Fibroblast of skin of abdomen (primary cell): ENCODE measurements at places on chromosomes 7 and 10.
A peak's percentile ranks its signal among the peaks of the same experiment; 100 is the strongest.

DNA sequence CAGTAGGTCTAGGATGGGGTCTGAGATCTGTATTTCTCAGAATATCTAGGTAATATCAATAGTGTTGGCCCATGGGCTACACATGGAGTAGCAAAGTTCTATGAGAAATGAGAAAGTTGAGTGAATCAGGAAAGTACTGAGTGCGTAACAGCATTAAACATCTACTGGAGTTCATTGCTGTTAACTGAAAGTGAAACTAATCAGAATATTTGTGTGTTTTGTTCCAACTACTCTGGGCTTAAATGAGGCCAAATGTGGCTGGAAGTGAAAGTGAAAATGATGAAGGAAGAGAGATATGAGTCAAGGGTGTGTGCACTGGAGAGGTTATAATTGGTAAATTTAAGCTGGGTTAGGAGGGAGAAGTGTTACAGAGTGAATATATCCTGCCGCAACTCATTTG is 46.5 kb downstream of the TMEM106B start:
- DNase-seq = peak; percentile 13

DNA sequence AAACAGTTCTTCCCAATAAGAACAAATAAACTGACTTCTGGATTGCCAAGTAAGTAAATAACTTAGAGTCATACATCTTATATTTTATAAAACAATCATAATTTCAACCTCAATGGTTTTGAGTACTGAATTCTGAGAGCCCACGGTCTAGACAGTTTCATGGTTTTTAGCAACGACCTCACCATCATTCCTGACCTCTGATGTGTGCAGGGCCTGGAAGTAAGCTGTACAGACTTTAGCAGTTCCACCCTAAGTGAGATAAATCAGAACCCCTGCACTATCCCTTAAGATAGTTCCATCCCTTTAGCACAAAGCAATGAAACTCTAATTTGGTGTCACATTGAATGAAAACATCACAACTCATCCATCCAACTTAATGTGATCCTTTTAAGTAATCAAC is 86.0 kb downstream of the NEBL start:
- DNase-seq = peak; percentile 24

- DNase-seq = no peak
These were observed 2.8 kb downstream of the MCU start for GRCh38 chr10:72694476-72695369.

DNA sequence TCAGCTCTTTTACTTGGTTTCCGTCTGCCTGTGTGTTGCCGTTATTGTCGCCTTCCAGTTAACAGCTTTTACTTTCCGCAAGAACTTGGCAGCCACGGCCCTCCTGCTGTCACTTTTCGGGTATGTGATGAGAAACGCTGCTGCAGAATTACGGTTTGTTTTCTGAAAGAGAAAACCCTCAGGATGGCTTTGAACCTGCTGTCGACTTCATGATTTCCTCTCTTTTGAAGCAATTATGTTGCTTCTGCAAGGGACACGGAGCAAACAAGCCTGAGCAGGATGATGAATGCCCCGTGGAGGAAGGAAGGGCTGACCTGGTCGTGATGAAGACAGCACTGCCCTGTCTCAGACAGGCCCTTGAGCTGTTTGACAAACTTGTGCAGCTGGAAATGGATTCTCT is 339.8 kb downstream of the ABCA13 start:
- DNase-seq = no peak

DNA sequence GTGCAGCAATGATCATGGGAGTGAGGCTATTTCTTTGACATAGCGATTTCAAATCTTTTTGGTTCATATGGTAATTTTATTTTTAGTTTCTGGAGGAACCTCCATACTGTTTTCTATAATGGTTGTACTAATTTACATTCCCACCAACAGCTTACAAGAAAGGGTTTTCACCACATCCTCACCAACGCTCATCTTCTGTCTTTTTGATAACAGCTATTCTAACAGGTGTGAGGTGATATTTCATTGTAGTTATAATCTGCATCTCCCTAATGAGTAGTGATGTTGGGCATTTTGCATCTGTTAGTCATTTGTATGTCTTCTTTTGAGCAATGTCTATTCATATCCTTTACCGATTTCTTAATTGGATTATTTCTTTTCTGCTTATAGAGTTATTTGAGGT is 75.0 kb upstream of the FHIP2A start:
- DNase-seq = no peak

DNA sequence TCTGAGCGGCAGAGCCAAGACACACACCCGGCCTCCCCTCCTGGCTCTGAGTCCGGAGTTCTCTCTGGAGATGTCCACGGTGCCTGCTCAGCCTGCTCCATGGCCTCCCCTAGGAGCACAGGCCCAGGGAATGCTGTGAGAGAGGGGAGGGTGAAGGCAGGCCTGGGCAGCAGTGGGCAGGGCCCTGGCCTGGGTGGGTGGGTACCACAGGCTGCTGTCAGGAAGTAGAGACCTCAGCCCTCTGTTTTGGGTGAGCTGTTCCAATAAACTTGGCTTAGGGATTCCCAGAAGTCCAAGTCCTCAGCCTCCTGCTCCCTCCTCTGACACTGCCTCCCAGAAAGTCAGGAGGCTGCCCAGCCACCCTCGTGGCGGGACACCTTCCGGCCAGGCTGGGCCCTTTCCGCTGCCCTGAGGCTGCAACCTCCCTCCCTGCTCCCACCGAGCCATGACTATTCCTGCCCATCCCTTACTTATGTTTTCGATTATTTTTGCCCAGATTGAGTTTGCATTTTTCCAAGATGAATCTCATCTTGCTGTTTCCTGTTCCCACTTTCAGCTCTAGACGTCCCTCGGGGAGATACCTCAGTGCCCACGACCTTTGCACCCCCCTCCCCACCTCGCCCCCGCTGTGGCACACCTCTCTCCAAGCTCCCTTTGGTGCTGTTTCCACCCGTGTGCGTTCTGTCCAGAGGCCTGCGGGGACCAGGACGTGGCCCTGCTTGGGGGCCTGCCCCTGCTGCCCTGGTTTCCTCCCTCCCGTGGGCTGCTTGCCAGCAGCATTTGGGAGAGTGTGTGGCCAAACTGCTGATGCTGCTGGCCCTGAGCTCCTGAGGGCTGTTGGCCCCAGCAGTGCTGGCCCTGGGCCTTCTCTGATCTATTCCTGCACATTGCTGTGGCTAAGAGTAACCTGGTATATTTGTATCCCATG is 5.8 kb upstream of the POLM start:
- peak; percentile 92 for DNase-seq

GRCh38 chr7:83280671-83281070 is 118.0 kb upstream of the PCLO start:
- no peak for DNase-seq

DNA sequence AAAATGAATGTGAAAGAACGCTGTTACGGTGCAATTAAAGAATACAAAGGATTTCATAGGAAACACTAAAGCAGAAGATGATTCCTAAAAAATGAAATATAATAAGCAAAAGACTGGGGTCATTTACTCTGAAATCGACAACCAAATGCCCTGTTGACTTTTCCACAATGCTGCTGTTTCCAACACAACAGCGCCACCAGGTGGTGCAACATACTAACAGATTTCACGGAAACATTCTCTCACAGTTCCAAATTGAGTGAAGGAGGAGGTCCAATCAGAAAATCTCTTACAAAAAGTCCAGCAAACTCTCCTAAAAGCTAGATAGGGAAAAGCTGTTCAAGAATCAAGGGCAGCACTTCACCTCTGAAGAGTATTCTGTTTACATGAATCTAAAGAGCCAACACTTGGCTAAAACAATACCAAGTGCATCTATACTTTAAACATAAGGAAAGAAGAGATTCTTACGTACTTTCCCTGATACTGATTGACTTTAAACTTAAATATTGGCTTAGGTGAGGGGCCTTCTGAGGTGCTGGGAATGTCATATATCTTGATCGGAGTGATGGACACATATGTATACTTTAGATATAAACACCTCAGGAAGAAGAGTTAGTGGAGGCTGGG is 55.9 kb downstream of the UPF2 start:
- peak; percentile 74 for DNase-seq

DNA sequence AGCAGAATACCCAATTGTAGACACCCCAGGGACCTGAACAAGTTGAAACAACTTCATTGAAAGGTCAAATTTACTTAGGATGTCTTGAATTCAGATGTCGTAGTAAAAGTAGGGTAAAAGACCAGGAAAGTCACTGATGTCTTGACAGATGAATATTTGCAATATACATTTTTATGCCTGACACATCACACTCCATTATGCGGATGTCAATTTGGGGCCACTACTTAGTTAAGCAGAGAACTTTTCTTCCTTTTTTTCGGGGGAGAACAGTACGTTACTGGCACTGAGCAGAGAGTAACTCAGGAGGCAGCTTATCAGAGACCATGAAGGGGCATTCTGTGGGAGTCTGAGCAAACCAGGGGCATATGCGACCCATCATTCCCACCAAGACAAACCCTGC is 4.9 kb downstream of the ITGA8 start:
- DNase-seq = no peak

GRCh38 chr10:78533098-78533497 is 499.4 kb downstream of the RPS24 start:
- no peak for DNase-seq

GRCh38 chr10:37520488-37520887 is 336.9 kb downstream of the ZNF248 start:
- DNase-seq = no peak

DNA sequence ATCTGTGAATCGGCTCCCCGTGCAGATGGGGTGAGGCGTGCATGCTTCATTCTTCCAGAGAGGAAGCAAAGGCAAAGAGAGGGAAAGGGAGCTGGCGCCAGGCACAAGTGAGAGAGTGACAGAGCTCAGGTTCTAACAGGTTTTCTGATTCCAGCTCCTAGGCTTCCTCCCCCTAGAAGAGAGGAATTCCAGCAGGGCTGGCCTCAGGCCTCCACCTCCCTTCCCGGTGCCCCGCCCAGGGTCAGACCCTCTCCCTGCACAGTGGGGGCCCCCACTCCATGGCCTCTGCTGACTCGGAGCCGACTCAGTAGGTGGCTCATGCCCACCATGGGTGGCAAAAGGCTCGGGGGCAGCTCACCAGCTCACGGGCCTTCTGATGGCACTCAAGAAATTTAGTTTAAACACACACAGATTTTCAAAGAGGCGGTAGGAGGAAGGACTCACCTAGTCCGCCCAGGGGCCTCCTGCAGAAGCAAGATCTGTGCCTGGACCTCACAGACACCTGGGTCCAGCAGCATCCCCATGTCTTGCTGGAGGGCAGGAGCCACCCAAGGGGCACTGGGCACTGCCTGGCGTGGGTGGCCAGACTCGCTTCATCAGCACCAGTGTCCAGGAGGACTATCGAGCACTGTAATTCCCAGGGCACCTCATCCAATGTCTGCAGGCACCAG is 183.5 kb downstream of the MAD1L1 start:
- no peak for DNase-seq
